ENCODE measurements at places on chromosomes 2 and 18.
A peak's percentile ranks its signal among the peaks of the same experiment; 100 is the strongest.

- DNase-seq, result no peak
Observed at GRCh38 chr18:31965316-31965970, 22.5 kb upstream of the TRAPPC8 start.

- DNase-seq, result no peak
Observed at GRCh38 chr2:120013597-120014223, 833 bp downstream of the EPB41L5 start.

DNA sequence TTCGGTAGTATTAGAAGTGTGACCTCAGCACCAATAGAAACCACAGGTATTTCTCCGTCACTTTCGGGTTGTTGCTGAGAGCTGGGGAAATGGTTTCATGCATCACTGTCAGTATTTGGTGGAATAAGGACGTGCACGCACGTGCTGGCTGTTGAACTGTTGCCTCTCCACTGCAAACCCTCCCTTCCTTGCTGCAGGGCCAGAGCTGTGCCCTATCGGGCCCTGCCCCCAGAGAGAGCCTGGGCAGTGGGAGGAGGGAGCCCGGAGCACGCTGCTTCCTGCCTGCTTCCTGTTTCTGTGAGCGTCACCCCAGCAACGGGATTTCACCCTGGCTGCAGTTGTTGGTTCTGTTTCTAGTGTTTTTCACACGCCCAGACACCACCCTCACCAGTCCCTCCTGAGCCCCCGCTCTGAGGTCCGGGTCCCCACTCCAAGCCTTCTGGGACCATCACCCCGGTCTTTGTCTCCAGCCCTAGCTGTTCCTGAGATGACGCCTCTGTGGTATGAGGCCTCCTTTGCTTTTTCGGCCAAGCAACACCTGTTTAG lies 47.4 kb downstream of the LRRFIP1 start:
- no peak for DNase-seq

- DNase-seq, result no peak
Observed at GRCh38 chr18:71018816-71019215, 730.0 kb downstream of the SOCS6 start.

- DNase-seq, result peak; percentile 91
Observed at GRCh38 chr2:171687287-171688128, at the start of gene DYNC1I2. DYNC1I2 (plus strand) TSS chr2:171687469; CDS start chr2:171690156, 2,687 bp downstream.

- DNase-seq, result no peak
Observed at GRCh38 chr2:37098416-37099118, 14.2 kb downstream of the GPATCH11 start.

GRCh38 chr18:49243391-49243790 lies 217.1 kb downstream of the DYM start:
- DNase-seq, result no peak

- DNase-seq, result no peak
Observed at GRCh38 chr2:71925268-71926088, 222.2 kb downstream of the CYP26B1 start.

GRCh38 chr2:207896525-207897285 lies 127.0 kb upstream of the FZD5 start:
- no peak for DNase-seq
